Activated T-cell treated with anti-CD3 and anti-CD28 coated beads, Interleukin-2, amount 50 U/mL, for 24 hours (primary cell): ENCODE measurements at places on chromosomes 12 and 14.

DNA sequence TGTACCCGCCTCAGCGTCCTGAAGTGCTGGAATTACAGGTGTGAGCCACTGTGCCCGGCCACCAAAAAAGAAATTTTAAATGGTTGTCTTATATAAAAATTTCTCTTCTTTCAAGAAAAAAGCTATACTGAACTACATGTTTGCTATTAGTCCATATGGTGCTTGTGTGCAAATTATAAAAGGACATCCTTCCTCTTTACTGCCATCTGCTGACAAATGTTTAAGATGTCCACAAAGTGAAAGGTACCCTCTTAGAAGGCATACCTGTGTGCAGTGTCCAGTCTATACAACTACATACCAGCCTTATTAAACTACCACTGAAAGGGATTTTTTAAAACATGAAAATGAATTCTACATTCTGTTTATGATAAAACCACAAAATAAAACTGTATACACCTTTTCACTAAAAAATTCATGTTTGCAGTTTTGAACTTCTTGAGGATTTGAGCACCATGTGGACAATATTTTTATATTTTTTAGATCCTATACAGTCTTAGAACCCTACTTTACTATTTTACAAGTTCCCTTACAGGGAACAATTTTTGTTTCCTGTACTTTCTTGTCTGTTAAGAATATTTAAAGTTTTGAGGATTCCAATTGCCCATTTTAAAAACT is 32.8 kb upstream of the TOMM20L start:
- no peak for DNase-seq

GRCh38 chr14:44576356-44576755 is 69.3 kb upstream of the FSCB start:
- DNase-seq, result no peak

DNA sequence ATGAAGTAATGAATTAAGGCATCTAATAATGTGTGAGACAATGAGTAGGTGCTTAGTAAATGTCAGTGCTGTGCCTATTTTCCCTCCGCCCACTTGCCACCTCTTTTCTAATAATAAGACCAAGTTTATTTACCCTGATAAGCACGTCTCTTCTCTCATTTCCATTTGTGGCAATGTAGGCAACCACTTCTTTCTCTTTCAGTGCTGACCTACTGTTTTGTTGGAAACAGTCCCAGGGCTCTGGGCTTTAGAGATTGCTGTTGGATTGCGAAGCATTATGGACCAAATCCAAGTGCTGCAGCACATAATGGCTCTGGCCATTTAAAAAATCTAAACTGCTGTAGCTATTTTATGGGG is 141.3 kb upstream of the PLEKHG7 start:
- DNase-seq, result no peak

DNA sequence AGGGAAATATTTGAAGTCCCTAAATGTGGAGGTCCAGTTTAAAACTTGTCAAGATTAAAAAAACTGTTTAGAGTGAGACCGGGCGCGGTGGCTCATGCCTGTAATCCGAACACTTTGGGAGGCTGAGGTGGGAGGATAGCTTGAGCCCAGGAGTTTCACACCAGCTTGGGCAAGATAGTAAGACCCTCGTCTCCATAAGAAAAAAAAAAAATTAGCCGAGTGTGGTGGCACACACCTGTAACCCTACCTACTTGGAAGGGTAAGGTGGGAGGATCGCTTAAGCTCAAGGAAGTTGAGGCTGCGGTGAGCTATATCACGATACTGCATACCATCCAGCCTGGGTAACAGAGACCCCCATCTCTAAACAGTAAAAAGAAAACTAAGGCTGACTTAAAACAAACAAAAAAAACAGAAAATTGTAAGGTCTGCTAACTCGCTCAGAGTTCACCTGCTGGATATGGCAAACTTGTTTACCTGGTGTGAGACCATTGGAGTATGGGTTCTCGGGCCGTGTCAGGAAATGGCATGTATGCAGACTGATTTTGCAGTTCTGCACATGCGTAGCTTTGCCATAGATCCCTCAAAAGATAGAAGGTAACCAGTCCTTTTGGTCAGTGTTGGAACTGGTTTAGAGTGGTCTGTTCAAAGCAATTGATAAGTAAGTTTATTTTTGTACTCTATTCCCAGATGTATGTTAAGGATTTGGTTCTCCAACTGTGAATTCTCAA is 2.1 kb downstream of the RNF10 start:
- no peak for DNase-seq

DNA sequence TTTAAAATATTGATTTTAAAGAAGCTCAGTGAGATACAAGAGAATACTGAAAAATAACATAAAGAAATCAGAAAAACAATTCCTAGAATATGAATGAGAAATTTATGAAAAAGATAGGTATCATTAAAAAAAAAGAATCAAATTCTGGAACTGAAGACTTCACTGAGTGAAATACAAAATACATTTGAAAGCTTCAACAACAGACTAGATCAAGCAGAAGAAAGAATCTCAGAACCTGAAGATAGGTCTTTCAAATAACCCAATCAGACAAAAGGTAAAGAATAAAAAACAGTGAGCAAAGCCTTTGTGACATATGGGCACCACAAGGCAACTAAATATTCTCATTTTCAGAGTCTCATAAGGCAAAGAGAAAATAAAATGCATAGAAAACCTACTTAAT is 29.4 kb downstream of the CEP83 start:
- no peak for DNase-seq

DNA sequence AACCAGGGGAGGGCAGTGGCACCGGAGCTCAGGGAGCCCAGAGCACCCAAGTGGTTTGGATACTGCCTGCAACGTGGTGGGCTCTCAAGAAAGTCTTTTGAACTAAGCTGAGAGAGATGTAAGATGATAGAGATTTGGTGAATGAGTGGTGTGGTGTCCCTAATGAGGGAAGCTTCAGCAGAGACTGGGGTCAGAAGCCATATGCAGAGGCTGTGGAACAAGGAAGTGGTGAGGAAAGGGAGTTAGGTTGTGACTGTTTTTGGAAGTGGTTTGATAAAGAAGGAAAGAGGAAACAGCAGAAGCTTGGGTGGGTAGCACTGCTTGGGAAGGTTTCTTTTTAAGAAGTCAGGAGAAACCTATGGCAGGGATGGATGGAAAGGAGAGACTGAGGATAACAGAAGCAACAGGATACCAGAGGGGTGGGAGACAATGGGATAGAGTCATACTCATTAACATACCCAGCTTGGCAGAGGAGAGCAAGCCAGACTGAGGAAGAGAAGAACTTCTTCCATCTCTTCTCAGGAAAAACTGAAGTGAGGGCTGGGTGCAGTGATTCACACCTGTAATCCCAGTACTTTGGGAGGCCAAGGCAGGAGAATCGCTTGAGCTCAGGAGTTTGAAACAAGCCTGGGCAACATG is 24.1 kb downstream of the SLC4A8 start:
- no peak for DNase-seq

DNA sequence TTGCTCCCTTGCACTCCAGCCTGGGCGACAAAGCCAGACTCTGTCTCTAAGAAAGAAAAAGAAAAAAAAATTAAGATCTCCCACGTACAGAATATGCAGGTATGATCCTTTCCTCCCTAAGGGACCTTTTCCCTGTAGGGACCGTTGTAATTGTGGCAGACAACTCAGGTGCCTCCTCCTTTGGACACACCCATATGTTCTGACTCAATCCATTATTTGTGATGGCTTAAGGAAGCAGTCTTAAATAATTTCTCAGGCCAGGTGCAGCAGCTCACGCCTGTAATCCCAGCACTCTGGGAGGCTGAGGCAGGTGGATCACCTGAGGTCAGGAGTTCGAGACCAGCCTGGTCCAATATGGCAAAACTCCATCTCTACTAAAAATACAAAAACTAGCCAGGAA is 53.1 kb downstream of the TMCC3 start:
- no peak for DNase-seq

GRCh38 chr12:95653771-95654546 is 102.7 kb upstream of the USP44 start:
- no peak for DNase-seq

GRCh38 chr12:99618657-99619056 is 28.9 kb upstream of the GARIN6 start:
- no peak for DNase-seq

DNA sequence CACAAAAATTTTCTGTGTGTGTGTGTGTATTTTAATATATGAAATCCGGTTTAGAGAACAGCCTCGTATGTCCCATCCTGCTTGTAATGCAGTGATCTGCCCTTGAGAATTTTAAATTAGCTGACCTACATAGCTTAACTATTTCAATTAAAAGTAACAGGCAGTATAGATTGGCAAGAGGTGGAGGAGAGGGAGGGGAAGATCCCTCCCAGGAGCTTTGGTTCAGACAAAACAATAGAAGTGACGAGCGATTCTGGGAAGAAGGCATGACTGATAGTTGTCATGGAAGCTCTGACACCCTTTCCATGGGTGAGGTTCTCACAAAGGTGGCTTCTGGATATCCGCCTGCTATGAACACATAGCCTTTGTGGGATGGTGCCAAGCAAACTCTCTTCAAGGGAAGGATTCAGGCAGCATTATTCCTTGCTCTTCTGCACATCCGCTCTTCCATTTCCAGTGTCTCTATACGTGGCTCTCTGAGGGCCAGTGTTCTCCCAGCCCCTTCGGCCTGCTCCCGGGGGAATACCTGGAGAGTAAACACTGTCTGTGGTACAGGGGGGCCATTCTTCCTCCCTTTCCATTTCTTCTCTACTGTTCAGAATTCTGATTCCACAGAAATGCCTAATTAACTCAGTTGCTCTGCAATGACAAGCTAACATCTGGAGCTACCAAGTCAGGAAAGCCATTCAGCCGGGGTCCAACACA is 182.0 kb downstream of the CACNA1C start:
- DNase-seq, result no peak

GRCh38 chr12:52533686-52534470 is 13.7 kb upstream of the KRT5 start:
- DNase-seq, result no peak

GRCh38 chr12:3152892-3153291 is 75.7 kb downstream of the TSPAN9 start:
- no peak for DNase-seq

DNA sequence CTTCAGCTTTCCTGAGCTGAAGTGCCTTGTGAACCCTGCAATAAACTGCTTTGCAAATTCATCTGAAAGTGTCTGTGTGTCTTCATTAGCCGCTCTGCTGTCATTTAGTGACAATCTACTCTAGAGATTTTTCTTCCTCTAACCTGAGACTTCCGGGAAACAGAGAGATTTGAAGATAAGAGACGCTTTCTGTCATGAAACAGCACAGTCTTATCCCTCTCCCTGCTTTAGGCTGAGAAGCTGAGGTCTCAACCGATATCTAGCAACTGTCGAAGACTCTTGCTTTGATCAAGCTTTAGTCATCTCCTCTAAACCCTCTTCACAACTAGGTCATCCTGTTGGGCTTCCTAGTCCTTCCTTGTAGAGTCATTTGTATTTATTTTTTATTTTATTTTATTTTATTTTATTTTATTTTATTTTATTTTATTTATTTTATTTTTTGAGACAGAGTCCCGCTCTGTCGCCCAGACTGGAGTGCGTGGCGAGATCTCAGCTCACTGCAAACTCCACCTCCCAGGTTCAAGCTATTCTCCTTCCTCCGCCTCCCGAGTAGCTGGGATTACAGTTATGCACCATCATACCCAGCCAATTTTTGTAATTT is 1.2 kb downstream of the RNASE2 start:
- DNase-seq, result no peak

- DNase-seq, result no peak
These were observed 220.8 kb upstream of the NOS1 start for GRCh38 chr12:117582135-117582784.

GRCh38 chr14:51096870-51097269 is 2.0 kb upstream of the TRIM9 start:
- no peak for DNase-seq

DNA sequence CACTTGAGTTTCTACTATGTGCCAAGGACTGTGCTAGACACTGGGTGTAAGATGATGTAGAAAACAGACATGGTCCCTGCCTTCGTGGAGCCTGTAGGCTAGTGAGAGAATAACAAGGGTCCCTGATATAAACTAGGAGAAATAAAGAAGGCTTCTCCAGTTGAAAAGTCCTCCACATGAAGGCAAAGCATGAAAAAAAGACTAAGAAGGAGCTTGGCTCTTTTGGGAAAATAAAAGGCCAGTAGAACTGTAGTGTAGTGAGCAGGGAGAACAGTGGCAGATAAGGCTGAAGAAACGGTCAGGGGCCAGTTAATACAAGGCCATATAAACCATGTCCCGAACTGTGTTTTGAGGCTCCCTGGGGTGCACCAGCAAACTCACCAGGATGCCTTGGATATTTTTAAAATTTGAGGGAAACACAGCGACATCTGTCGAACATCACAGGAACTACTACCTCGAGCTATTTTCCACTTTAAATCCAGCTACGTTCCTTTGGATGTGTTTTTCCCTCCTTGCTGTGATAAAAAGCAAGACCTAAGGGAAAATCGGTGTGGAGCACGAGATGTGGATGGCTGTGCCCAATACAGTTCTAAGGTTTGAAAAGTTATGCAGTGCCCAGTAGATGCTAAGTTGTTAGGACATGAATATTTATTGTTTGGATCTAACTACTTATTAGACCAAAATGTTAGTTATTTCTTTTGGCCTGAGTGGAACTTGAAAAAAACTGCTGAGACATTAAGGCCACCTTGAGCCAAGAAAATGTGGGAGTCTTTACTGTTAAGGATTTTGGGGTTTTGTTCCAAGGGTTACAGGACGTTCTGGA is 8.5 kb upstream of the CFL2 start:
- DNase-seq, result peak; percentile 45

GRCh38 chr12:47346251-47347019 is 266.7 kb upstream of the AMIGO2 start:
- DNase-seq, result no peak

GRCh38 chr14:60133487-60133886 is 31.7 kb downstream of the DHRS7 start:
- no peak for DNase-seq

GRCh38 chr12:77493302-77494168 is 337.2 kb upstream of the NAV3 start:
- DNase-seq, result no peak

DNA sequence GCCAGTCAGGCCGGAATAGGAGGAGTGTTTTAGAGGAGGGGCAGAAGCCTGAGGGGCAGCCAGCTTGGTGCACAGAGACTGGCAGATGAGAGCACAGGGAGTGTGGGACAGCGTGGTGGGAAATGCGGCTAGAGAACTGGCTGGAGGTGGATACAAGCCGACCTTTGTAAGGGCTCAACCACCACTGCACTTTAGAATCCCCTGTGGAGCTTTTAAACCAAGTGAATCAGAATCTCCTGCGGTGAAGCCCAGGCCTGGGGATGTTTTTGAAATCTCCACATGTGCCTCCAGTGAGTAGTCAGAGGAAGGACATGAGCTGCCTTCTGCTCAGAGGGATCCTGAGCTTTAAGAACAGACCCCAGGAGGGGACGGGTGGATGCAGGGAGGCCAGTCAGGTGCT is 10.9 kb upstream of the PCED1B start:
- no peak for DNase-seq

GRCh38 chr14:95770777-95771176 is 56.9 kb upstream of the TCL1A start:
- DNase-seq, result no peak
